Neuronal stem cell (in vitro differentiated cells): ENCODE measurements at places on chromosomes 5 and 9.

- DNase-seq = no peak
Observed at GRCh38 chr5:56669534-56670483, 145.5 kb upstream of the MAP3K1 start.

- no peak for DNase-seq
Observed at GRCh38 chr9:36985061-36985768, 48.9 kb downstream of the PAX5 start.

DNA sequence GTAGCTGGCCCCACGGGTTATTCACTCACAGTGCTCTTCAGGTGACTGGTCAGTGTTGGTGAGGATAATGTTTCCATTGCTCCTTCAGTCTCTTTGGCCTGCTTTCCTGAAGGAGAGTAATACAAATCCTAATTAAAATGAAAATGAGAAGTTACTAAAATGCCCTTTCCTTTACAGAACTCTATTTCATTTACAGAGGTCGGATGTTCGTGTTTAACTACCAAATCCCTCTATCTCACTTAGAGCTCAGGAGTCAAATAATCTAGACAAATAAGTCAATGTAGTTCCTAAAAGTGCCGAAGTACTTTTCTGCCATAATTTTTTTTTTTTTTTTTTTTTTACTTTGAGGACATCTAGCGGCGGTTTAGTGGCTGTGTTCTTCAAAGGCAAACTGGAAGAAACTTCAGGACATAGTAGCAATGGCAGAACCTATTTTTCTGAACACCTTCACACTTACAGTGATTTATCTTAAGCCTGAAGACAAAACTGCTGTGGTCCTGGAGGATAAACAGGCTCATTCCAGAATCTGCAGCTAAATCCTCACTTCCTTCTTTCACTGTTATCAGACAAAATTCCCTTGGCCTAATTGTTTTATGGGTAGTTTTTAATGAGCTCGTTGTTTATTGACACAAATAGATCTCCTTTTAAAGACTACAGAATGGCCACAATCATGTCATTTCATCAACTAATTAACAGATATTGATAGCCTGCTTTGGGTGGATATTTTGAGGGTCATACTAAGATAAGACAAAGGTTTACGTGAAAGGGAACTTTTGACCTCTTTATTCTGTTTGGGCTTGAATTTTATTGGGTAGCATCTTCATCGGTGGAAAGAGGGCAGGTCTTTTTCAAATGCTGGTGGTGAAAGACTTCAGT is 207.6 kb upstream of the DMRTA1 start:
- DNase-seq = no peak

DNA sequence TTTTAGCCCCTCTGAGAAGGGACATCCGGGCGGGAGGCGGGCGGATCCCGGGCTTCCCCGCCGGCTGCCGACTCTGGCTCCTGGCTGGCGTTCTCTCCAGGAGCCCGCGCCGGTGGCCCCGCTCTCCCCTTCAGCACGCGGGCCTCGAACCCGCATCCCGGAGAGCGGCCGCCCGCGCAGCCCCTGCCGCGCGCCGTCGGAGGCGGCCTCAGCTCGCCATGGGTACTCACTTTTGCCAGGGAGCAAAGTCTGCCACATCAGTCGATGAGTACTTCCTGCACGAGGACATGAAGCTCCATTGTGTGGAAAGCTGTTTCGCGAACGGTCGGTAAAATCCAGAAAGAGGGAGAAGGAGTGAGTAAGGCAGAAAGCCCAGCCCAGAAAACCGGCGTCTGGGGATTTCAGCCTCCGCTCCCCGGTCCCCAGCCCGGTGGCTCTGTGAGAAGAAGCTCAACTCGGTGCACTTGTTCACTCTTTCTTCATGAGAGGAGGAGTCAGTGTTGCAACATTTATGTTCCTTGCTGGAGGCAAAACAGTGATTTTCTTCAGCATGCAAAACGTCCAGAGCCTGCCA is at the start of gene PRLR:
TSS of gene PRLR (minus strand) at position 450 of the 574 bp plus-strand sequence. CDS start 140,867 bp downstream, outside the sequence.
- no peak for DNase-seq

DNA sequence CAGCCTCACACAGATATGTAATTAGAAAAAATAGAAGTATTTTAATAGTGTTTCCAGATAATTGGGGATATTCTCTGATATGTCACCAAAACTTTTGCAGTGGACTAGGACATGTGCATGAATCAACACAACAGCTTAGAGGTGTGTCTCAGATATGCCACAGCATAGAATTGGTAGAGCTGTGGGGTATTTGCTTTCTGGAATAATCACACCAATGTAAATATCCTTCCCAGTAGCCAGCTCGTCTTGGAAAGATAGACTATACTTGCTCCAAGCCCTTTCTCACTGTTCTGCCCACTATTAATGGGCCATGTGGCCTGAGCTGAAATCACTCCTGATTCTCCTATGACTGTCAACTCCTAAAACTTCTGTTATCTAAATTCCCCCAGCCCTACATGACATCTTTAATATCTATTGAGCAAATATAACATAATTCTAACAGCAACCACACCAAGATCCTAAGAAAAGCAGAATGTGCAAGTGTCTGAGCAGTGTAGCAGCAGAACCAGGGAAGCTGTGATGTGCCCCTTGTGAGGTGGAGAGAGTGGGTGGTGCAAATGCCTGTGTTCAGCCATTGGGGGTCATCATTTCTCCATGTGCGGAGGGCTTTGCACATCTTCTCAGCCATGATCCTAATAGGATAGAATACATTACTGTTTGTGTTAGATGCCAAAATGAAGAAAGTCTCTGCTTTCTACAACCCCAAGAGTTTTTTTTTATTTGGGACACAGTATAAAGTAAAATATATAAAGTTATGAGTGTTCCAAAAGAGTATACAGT is 65.0 kb downstream of the MELK start:
- no peak for DNase-seq

GRCh38 chr5:17346811-17347210 is 129.4 kb downstream of the BASP1 start:
- no peak for DNase-seq

DNA sequence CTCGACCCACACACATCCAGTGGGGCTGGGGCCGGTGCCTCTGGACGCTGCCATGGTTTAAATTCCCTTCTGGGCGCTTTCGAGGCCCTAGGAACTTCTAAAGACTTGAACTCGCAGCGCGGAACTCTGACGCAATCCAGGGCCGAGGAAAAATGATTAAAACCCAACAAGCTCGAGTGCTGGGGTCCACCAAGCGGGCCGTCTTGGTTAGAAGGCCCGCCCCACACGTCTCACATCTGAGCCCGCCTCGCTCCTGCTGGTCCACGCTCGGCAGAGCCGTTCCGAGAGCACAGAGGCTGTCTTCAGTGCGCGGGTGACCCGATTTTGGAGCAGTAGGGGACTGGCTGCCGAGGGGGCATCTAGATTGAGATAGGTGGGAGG is 1.5 kb downstream of the CRHBP start:
- no peak for DNase-seq

- no peak for DNase-seq
Observed at GRCh38 chr5:39995990-39996389, 571.2 kb upstream of the DAB2 start.

GRCh38 chr9:92763721-92764380 is 782 bp downstream of the BICD2 start:
- peak; percentile 35 for DNase-seq

GRCh38 chr9:104775574-104775936 is 11.6 kb downstream of the NIPSNAP3B start:
- DNase-seq = no peak

DNA sequence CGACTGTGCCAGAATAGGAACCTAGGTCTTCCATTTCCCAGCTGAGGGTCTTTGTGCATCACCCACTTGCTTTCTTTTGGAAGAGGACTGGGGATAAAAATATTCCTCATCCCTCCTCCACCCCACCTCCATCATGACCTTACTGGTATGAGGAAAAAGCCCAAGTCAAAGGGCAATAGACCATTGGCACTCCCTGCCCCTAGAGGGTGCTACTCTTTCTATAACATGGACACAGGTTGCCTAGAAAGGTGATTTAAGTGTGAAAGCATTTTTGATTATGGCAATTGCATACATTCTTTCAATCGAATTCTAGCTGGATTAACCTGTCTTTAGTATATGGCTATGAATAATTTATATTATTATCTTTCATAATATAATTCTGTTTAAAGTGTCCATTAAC is 22.8 kb upstream of the ZNF618 start:
- DNase-seq = no peak

DNA sequence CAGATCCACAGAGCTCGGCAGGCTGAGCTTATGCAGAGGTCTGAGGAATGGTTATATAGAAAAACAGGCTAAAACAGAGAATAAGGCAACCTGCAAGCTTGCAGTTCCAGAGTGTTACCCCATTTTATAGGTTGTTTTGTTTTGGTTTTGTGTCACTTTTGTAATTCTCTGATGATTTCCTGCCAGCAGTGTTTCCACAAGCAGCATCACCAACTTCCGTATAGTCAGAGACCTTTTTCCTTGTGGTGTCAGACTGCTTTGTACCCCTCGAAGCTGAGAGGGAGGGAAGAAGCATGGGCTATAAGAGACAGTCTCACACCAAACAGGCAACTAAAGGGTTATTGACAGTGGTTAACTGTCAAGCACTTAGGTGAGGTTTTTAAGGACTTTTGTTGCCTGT is 61.8 kb downstream of the TLE4 start:
- no peak for DNase-seq

DNA sequence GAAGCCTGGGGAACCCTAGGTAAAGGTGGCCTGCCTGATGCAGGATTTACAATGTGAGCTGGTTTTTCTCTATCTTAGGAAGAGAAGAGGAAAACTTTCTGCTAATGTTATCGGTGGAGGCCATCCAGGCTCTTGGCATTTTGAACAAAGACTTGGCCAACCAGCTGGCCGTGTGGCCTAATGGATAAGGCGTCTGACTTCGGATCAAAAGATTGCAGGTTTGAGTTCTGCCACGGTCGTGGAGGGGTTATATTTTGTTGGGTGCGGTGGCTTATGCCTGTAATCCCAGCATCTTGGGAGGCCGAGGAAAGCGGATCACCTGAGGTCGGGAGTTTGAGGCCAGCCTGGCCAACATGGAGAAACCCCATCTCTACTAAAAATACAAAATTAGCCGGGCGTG is 9.6 kb downstream of the C9orf152 start:
- DNase-seq = no peak

DNA sequence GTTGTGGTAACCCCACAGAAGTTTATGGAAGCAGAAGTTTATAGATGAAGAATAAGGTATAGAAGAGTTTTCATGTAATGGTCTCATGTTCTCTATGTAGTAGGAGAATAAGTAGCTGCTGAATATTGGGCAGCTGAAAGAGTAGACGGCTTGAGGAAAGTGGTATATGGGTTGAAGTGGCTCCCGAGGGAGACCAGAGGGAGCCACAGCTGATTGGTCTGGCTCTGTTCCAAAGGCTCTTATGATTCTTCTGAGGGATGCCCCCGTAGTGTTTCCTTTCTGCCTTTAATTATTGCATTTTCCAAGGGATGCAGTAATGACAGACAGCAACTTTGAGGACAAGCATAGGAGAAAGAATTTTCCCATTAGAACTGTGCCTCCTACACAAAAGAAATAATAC is 30.1 kb upstream of the TENT2 start:
- DNase-seq = no peak

- no peak for DNase-seq
Observed at GRCh38 chr5:41290810-41291209, 77.5 kb upstream of the C6 start.

GRCh38 chr9:4794691-4795090 is 1.9 kb downstream of the RCL1 start:
- no peak for DNase-seq
